ENCODE measurements at places on chromosomes 16 and 17.

DNA sequence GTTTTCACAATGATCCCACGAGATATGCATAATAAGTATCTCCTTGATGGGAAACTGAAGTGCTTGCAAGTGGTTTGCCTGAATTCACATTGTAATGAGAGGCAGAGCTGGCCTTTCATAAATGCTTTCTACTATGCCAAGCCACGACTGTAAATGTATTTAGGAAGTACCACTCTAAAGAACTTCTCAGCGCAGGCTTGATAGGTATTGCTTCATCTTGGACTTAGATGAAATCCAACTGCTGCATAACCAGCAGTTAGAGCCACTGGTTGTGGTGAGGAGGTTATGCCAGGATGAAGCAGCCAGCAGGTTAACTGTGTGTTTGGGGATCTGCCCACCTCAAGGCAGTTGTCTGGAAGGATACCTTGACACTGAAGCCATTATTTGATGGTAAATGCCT is 26.8 kb downstream of the MARCHF10 start:
- H3K4me1 ChIP-seq, result no peaks in the 10 kb centered on the region
- no peak for DNase-seq
- no peaks in the 10 kb centered on the region for H3K36me3 ChIP-seq
- no peak overlapping the region for H3K27ac ChIP-seq
- no peaks in the 10 kb centered on the region for H3K27me3 ChIP-seq

- H3K36me3 ChIP-seq, result peaks cover 41% of the 10 kb centered on the region
- peaks cover 92% of the 10 kb centered on the region for H3K4me1 ChIP-seq
- H3K27ac ChIP-seq, result peak overlapping the region; percentile 89
- H3K4me3 ChIP-seq, result no peak overlapping the region
Measured at GRCh38 chr16:11674818-11675560, 6.7 kb downstream of the SNN start.

DNA sequence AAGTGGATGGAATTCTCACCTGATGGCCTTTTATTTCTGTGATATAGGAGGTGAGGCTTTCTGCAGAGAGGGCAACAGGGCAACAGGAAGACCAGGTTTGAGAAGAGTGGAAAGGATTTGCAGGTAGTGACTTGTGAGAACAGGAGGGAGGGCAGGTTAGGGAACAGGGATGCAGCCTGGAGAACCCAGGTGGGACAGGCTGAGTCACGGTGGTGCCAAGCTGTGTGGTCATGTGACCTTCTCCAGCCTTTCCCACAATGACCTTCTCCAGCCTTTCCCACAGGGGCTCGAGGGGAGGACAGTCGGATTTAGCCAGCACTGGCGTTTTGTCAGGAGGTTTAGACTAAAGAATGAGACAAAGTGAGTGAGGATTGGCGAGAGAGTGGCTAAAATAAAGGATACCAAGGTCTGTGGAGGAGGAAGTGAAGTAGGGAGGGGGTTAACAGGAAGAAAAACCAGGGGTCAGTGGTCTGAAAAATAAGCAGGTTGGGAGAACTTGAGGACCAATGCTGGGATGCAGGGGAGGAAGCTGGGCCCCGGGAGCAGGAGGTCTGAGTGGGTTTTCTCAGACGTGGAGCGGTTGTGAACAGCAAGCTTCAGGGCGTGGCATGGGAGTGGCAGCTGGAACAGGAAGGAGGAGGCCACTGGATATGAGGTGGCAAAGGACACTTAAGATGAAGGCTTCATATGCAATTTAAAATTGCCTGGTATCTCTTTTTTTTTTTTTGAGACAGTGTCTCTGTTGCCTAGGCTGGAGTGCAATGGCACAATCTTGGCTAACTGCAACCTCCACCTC is 37.7 kb downstream of the DNAH2 start:
- H3K27ac ChIP-seq, result no peak overlapping the region
- no peak overlapping the region for H3K4me3 ChIP-seq
- H3K36me3 ChIP-seq, result no peaks in the 10 kb centered on the region
- no peaks in the 10 kb centered on the region for H3K4me1 ChIP-seq
- no peak for DNase-seq

- H3K36me3 ChIP-seq, result peaks cover 94% of the 10 kb centered on the region
- H3K27me3 ChIP-seq, result no peaks in the 10 kb centered on the region
- H3K4me3 ChIP-seq, result no peak overlapping the region
Measured at GRCh38 chr16:1458336-1458976, 14.1 kb upstream of the CCDC154 start.

GRCh38 chr17:13003454-13003851 is 14.4 kb downstream of the ELAC2 start:
- H3K36me3 ChIP-seq, result peaks cover 100% of the 10 kb centered on the region
- peak; percentile 71 for DNase-seq
- H3K4me1 ChIP-seq, result no peaks in the 10 kb centered on the region
- H3K4me3 ChIP-seq, result no peak overlapping the region
- no peak overlapping the region for H3K27ac ChIP-seq
- H3K27me3 ChIP-seq, result no peaks in the 10 kb centered on the region

GRCh38 chr17:74442670-74443515 is 11.0 kb downstream of the GPRC5C start:
- H3K27ac ChIP-seq, result peak overlapping the region; percentile 91
- H3K4me3 ChIP-seq, result peak overlapping the region; percentile 56
- H3K36me3 ChIP-seq, result no peaks in the 10 kb centered on the region
- H3K4me1 ChIP-seq, result peaks cover 27% of the 10 kb centered on the region
- H3K27me3 ChIP-seq, result no peaks in the 10 kb centered on the region
- peak; percentile 92 for DNase-seq

DNA sequence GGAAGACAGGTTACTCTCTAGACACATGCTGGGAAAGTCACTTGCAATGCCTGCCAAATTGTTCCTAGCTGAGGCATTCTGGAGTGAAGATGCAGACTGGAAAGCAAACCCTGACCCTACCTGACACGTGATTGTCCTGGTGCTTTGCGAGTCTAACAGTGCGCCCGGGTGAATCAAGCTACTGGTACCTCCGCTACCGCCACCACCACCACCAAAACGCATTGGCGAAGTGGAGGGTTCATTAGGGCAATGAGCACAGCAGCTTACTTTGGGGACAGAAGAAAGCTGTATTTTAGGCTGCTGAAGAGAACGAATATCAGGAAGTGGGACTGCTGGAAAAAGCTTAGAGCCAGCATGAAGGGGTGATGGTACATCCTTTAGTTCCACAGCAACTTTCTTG is 7.0 kb downstream of the MARF1 start:
- H3K4me3 ChIP-seq, result no peak overlapping the region
- DNase-seq, result no peak
- H3K27ac ChIP-seq, result peak overlapping the region; percentile 73

GRCh38 chr17:40018211-40019121 is 3.2 kb downstream of the CSF3 start:
- H3K27me3 ChIP-seq, result no peaks in the 10 kb centered on the region
- peak overlapping the region; percentile 33 for H3K27ac ChIP-seq
- H3K4me3 ChIP-seq, result no peak overlapping the region

DNA sequence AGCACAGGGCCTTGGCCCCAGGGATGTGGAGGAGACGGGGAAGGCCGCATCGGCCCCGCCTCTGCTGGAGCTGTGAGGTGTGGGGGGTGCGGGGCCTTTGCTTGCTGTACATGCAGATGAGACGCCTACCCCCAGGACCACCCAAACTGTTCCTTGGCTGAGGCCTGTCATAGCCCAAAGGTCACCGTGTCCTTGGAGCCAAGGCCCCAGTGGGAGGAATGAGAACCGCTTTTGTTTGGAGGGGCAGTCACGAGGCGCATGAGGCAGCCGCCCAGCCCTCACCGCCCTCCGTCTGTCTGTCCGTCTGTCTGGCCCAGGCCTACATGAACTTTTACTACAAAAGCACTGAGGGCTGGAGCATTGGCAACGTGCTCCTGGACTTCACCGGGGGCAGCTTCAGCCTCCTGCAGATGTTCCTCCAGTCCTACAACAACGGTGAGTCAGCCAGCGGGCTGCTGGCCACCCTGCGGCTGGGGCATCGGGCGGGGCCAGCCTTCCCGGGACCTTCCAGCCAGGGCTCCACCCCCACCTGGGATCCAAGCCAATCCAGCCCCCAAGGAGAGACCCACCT is 8.8 kb downstream of the TAX1BP3 start:
- H3K36me3 ChIP-seq, result peaks cover 17% of the 10 kb centered on the region
- H3K27ac ChIP-seq, result peak overlapping the region; percentile 45
- H3K27me3 ChIP-seq, result no peaks in the 10 kb centered on the region
- no peak for DNase-seq

- H3K4me3 ChIP-seq, result no peak overlapping the region
- no peak for DNase-seq
- H3K4me1 ChIP-seq, result no peaks in the 10 kb centered on the region
- no peaks in the 10 kb centered on the region for H3K36me3 ChIP-seq
Measured at GRCh38 chr17:10614536-10615155, 42.5 kb downstream of the MYH3 start.

DNA sequence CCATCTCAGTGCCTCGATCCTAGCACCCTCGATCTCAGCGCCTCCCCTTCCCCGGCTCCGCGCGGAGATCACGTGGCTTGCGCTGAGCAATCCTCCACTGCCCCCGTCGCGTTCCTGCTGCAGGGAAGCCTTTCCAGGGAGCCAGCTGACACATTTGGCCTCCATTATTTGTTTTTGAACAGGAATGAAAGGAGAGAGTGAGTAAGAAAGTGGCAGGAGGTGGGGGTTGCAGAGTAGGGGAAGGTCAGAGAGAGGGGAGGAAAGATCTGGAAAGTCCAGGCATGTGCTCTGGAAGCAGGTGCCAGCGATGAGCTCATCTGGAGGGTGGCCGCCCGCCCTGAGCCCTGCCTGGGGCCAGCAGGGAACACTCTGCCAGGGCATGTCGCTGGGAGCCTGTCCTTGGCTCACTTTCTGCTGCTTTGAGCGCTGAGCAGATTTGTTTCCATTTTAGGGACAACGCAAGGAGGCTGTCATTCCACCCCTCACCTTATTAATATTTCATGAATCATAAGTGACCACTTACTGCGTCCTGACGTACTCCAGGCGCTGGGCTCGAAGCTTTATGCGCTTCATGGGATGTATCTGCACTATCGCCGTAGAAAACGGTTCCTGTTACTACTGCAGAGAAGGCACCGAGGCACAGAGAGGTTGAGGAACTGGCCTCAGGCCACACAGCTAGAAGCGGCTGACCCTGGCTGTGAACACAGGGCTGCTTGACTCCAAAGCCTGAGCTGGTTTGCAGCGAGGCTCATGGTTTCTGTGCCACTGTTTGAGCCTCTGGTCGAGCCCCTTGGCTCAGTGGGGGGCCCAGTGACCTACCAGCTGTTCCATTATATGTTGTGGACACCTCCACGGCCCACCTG is 283.1 kb downstream of the SEC14L1 start:
- no peaks in the 10 kb centered on the region for H3K27me3 ChIP-seq
- peak overlapping the region; percentile 78 for H3K27ac ChIP-seq
- peaks cover 91% of the 10 kb centered on the region for H3K4me1 ChIP-seq
- H3K36me3 ChIP-seq, result peaks cover 18% of the 10 kb centered on the region

- peaks cover 100% of the 10 kb centered on the region for H3K4me1 ChIP-seq
- DNase-seq, result no peak
- peak overlapping the region; percentile 64 for H3K4me3 ChIP-seq
- H3K36me3 ChIP-seq, result peaks cover 15% of the 10 kb centered on the region
Measured at GRCh38 chr17:77444628-77444983, 303.8 kb downstream of the SEC14L1 start.

DNA sequence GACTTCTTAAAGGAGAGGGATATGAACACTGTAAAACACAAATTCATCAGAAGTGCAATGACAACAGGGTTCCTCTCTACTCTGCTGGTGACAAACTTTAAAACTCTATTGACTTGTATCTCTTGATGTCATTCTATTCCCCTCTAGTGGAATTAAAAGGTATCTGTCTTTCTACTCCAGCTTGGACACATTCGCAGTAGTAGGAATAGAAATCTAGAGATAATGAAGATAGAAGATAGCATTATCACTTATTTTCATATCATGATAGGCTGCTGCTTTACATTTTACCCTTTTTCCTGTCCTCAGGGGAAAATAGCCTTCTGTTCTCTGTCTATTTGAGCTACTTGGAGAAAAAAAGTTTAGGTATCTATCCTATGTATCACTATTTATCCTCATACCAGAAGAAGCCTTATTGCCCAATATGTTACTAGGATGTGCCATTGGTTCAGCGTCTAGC is 209.6 kb upstream of the CACNG5 start:
- H3K4me3 ChIP-seq, result no peak overlapping the region
- no peaks in the 10 kb centered on the region for H3K36me3 ChIP-seq
- H3K27ac ChIP-seq, result no peak overlapping the region
- no peak for DNase-seq
- H3K27me3 ChIP-seq, result no peaks in the 10 kb centered on the region

- no peak overlapping the region for H3K27ac ChIP-seq
- no peaks in the 10 kb centered on the region for H3K36me3 ChIP-seq
- H3K4me1 ChIP-seq, result peaks cover 14% of the 10 kb centered on the region
- no peak overlapping the region for H3K4me3 ChIP-seq
- H3K27me3 ChIP-seq, result no peaks in the 10 kb centered on the region
Measured at GRCh38 chr16:66211651-66212050, 154.8 kb upstream of the CDH5 start.
